NCI-H2029 treated with DMSO at 0.1 percent for 48 hours (cell line): ENCODE measurements at places on chromosomes 13 and 19.
A peak's percentile ranks its signal among the peaks of the same experiment; 100 is the strongest.

GRCh38 chr19:5804516-5805461, at the start of gene NRTN:
Gene NRTN, plus strand, starts transcription at chr19:5805067. Its CDS starts 19,099 bp downstream, at chr19:5824166.
- no peak for DNase-seq

DNA sequence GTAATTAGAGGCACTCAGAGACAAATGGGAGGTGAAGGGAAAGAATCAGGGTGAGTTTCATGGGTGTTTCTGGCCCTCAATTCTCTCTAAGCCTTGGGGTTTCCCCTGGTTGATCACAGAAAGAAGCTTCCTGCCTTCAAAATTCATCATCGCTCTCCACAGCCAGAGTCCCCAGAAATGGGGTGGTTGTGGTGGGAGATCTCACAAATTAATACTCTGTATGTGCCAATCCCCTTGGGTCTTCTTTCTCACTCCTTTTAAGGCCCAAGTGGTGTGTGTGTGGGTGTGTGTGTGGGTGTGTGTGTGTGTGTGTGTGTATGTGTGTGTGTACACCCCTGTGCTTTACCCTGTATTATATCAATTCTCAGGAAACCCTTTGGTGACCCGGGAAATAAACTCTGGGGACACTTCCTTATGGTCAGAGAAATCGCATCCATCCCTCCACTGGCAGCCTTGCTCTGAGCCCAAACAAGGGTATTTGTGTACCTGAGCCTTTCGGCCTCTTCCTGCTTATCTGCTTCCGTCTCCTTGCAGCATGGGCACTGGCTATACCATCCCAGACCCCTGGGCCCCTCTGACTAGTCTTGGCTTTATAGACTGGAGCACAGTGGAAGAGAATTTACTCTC, 2.8 kb upstream of the FCGBP start:
- DNase-seq: no peak

DNA sequence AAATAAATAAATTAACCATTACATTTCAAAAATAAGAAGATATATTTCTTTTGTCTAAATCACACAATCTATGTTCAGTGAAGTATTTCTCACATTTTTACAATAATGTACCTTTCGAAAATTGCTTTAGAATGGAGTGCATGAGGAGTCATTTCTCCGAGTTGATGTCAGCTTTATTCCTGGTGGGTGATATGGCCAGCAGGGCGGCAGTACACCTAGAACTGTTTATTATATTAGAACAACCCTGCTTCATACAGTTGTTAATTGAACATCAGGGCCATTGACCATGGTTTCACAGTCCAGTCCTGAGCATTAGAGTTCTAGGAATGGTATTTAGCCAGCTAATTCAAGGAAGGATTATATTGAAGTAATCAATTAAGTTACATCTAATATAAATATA, 696.3 kb upstream of the SLC10A2 start:
- DNase-seq: no peak

DNA sequence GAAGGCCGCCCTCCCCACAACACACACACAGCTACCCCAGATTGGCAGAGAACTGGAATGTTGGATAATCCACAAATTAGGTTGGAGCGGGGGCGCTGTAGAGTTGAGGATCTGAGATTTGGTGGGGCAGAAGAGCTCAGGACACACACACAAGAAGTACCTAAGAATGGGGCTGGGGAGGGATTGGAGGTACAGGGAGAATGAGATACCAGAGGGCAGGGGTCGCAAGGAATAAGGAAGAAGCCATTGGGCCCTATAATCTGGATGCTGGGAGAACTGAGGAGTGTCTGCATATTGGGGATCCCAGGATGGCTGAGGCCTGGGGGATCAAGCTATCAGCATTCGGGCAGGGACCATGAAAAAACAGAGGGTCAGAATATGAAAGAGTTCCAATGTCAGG, 11.5 kb downstream of the SYT3 start:
- DNase-seq: no peak

- DNase-seq: no peak
These were observed 9.2 kb downstream of the CEACAM1 start for GRCh38 chr19:42519108-42519507.

- DNase-seq: no peak
These were observed 11.3 kb upstream of the MKNK2 start for GRCh38 chr19:2062389-2062729.

GRCh38 chr13:101465877-101466276, 13.4 kb downstream of the ITGBL1 start:
- DNase-seq: no peak

- no peak for DNase-seq
These were observed 186.6 kb upstream of the SLITRK6 start for GRCh38 chr13:85985797-85986196.

DNA sequence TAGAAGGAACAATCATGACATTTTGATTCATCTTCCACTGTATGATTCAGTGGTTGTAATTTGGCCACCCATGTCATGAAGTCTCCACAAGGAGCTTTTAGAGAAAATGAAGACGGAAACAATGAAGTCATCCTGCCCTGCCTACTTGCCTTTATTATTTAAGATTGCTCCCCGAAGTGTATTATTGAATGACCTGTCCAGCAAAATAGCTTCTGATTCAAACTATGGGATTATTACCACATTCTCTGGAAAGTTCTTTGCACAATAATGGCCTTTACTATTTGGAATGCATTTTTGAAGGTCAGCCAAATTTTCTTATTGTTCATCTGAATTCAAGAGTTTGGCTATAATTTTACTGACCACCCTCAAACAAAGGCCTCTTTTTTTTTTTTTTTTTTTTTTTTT, 77.8 kb upstream of the RFC3 start:
- DNase-seq: no peak

GRCh38 chr13:106650690-106651205, 82.8 kb upstream of the ARGLU1 start:
- DNase-seq: no peak

GRCh38 chr19:10587022-10587838, at the start of gene AP1M2:
Gene AP1M2, minus strand, starts transcription at chr19:10587312. Its CDS starts 81 bp downstream, at chr19:10587231.
- no peak for DNase-seq

- DNase-seq: no peak
These were observed 24.6 kb upstream of the ZNF846 start for GRCh38 chr19:9793071-9793591.

- no peak for DNase-seq
These were observed 383.7 kb downstream of the HS6ST3 start for GRCh38 chr13:96473526-96474180.

DNA sequence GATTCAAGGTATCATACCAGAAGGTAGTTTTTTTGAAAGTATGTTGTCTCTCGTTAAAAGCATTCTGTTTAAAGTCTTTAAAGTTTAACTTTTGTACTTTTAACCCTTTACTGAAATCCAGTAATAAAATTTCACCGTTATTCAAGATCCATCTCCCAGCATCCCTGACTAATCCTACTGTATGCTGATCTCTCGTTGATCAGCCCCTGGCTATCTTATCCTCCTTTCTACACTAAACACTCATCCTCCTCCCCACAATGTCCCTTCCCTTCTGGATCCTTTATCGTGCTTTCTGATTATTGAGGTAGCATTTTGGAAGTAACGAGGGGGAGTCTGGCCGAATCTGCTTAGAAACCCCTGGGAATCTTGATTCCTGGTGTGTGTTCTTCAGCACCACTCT, 1.3 kb downstream of the TPP2 start:
- DNase-seq: no peak

- no peak for DNase-seq
These were observed 21.5 kb downstream of the CPT1C start for GRCh38 chr19:49712397-49712859.

GRCh38 chr19:1522838-1523237, 1.0 kb upstream of the PLK5 start:
- DNase-seq: no peak

DNA sequence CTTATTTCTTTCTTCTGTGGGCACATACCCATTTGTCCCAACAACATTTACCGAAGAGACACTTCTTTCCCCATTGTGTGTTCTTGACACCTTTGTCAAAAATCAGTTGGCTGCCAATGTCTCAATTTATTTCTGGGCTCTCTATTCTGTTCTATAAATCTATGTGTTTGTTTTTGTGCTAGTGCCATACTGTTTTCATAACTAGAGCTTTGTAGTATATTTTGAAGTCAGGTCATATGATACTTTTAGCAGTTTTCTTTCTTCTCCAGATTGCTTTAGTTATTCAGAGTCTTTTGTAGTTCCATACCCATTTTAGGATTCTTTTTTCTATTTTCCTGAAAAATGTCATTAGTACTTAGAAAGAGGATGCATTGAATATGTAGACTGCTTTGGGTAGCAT, 1276.3 kb downstream of the SLITRK1 start:
- DNase-seq: no peak

DNA sequence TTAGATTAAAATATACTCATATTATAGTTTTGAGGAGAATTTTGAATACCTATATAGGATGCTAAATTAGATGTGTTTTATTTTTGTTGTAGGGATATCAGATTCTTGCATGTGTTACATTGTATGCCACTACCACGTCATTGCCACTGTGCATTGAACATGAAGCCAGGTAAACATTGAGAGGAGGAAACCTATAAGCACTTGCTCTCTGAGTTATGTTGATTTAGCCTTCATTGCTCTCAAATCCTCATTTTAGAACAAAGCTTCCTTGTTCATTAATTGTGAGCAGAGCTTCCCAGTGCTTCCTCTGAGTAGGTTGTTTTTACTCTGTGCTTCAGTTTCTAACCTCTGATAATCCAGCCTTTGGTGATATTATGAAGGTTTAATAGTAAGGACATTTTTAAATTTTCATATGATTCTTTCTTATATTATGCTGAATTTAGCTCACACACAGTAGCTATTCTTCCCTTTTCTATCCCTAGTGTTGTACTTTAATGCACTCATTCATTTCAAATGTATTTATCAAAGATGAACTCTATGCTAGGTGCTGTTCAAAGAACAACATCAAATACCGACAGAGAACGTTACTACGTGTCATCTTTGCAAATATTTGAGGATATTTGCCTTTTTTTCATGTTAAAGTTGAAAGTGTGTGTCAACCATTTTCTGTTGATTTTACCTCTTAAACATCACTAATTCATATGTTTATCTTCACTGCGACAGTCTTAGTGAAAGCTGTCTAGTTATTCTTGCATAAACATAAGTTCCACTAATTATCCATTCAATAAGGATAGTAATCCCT, 1448.0 kb upstream of the MIR17HG start:
- DNase-seq: no peak

DNA sequence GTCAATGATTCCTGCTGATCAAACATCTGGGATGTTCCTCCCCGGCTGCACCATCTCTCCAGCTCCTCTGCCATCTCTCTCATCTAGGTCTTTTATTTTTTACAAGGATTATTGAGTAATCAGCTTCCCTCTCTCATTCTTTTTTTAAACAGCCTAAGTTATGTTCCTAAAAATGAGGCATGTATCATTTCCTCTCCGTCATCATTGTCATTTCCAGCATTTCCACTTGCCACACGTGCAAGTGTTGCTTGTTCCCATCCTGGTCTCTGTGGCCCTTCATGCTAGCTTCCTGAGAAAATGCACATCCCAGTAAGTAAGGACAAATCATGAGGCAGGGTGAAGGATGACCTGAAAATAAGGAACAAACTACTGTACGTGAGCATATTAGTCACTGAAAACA, 102.7 kb upstream of the POSTN start:
- DNase-seq: no peak

DNA sequence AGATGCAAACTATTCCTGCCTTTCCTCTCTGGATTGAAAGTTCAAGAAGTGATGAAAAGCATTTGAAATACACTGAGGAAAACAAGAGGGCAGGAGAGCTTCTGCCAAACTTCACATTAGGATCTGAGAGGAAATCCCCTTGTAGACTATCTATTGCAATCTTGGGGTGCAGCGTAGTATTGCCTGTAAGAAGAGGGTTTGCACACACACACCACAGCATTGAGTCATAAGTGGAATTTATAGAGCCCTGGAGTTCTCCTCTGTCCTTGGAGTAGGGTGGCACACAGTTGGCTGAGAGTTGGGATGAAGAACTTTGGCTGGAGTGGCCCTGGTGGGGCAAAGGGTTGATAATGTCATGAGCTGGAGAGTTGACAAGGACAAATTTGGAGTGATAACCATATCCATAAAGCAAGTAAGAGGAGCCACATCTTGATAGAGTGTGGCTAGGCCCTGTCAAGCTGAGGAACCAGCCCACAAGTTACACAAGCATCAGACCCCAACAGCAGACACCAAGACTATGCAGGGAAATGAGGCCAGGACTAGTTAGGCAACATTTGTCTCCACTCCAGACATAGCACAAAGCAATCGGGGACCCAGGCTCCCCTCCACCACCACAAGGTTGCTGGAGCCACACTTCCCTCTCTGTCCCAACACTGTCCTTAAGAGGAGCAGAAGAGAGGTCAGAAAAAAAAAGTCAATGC, 520.9 kb downstream of the KLF5 start:
- DNase-seq: no peak

DNA sequence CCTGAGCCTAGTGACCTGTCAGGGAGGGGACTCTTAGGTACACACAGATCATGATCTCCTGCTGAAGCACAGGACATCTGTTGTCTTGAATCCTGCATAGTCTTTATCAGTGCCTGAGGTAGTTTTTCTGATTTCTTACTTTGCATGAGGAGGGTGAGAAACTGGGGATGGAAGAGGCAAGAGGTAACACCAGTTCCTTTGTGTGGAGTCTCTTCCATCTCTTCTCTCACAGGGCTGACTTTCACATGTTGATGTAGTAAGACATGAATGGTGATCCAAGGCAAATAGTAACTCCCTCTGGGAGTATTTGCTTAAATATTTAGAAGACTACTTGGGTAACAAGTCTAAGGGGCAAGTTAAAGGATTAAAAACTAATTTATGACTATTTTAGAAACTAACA, 9.5 kb downstream of the NBEA start:
- no peak for DNase-seq

- no peak for DNase-seq
These were observed 46.0 kb downstream of the WDFY2 start for GRCh38 chr13:51630288-51630615.

DNA sequence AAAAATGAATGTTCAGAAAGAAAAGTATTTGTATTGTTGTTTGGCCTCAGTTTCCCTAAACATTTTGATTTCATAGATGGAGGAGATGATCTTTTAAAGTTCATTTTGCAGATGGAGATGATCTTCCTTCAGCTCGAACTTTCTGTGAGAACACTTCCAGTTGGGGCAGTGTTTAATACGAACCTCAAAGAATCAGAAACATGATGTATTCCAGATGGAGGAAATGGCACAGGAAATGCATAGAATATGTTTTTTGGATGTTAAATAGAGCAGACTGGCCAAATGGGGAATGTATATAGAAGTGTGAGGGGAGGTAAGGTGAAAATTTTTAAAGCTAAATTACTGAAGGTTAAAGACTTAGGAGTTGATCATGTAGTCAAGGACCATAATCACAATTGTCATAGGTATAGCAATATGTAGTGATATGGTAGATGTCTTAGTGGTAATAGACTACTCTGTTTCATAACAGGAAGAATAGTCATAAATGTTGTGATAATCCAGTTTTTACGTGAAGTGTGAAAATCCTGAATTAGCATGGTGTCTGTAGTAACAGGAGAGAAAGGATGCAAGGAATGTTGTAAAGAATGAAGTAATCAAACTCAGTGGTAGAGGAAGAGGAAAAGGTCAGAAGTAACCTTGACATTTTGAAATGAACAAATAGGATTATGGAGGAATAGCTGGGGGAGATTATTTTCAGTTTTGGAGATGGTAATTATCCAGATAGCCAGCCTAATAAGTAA, 5.1 kb downstream of the RAP2A start:
- DNase-seq: no peak

- peak; percentile 62 for DNase-seq
These were observed 75.2 kb upstream of the UBL3 start for GRCh38 chr13:29925457-29926097.
